ENCODE measurements at places on chromosomes 1 and 21. TPM values are rescaled to one million over a fixed set of nuclear protein-coding genes. Genes with fewer than 3 reads are reported as not detected.

DNA sequence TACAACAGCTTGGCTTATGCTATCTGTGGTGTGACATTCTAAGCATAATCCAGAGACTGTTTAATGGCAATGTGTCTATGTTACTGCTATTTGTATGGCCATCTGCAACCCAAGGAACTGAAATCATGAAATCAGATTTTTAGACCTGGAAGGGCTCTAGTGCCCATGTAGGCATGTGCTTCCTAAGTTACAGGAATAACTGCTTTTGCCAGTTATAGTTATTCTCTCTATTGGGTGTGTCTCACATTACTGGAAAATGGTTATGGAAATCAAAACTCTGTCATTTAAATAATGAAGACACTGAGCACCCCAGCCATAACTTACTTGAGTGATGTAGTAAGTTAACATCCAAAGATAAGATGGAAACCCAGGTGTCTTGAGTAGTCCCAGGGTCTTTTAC is 12.6 kb upstream of the JUN start:
- no peak overlapping the region for H3K27ac ChIP-seq
- no peaks in the 10 kb centered on the region for H3K27me3 ChIP-seq
- no peak for DNase-seq
- H3K36me3 ChIP-seq, result no peaks in the 10 kb centered on the region

DNA sequence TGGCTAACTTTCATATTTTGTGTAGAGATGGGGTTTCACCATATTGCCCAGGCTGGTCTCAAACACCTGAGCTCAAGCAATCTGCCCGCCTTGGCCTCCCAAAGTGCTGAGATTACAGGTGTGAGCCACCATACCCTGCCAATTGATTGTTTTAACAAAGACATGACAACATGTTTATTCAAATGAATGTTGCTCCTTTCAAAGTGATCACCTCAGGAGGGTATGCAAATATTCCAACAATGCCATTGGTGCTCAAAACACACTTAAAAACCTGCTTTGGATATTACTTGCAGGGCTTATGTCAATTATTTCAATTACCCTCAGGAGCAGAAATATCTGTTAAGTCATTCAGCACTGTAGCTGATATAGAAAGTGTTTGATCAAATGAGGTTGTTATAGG is 7.9 kb downstream of the LAX1 start:
- peaks cover 20% of the 10 kb centered on the region for H3K4me1 ChIP-seq
- H3K27ac ChIP-seq, result no peak overlapping the region
- H3K4me3 ChIP-seq, result no peak overlapping the region
- no peak for DNase-seq

DNA sequence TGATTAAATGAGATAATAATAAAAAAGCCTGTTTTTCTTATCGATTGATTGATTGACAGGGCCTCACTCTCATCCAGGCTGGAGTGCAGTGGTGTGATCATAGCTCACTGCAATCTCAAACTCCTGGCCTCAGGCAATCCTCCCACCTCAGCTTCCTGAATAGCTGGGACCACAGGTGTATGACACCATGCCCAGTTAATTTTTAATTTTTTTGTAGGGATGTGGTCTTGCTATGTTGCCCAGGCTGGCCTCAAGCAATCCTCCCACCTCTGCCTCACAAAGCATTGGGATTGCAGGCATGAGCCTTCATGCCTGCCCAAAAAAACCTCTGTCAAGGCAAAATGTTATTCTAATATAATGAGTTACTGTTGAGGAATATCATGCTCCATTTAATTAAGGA is 346.4 kb upstream of the DAB1 start:
- no peaks in the 10 kb centered on the region for H3K36me3 ChIP-seq
- H3K4me3 ChIP-seq, result no peak overlapping the region
- DNase-seq, result no peak
- H3K27ac ChIP-seq, result no peak overlapping the region

GRCh38 chr1:116386042-116386441 is 13.0 kb downstream of the ATP1A1 start:
- H3K27me3 ChIP-seq, result no peaks in the 10 kb centered on the region
- peaks cover 62% of the 10 kb centered on the region for H3K36me3 ChIP-seq
- DNase-seq, result no peak
- peaks cover 69% of the 10 kb centered on the region for H3K4me1 ChIP-seq
- no peak overlapping the region for H3K4me3 ChIP-seq
- H3K27ac ChIP-seq, result no peak overlapping the region

Gene RAB29
- polyA plus RNA-seq, result 169 TPM

Gene SUSD4
- polyA plus RNA-seq, result 4.2 TPM

Gene OLFM3
- not detected for polyA plus RNA-seq
